ENCODE measurements at places on chromosomes 12 and 14.

GRCh38 chr12:130559806-130560205, 156.3 kb downstream of the RIMBP2 start:
- DNase-seq, result no peak

GRCh38 chr14:58812050-58812910, 174.5 kb downstream of the DACT1 start:
- no peak for DNase-seq

- DNase-seq, result no peak
These were observed 120.7 kb upstream of the PCED1B start for GRCh38 chr12:46958599-46959290.

DNA sequence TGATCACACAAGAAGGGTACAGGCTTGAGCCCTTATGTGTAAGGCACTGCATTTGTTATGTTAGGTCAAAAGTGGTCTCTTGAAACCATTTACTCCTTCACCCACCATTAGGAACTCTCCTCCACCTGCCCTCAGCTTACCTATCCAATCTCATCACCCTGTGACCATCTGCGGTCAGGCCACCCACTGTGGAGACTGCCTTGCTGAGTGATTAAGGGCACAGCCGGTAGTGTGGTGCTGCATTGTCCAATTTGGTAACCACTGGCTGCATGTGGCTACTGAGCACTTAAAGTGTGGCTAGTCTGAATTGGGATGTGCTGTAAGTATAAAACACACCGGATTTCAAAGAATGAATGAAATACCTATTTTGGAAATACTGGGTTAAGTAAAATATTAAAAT, 177.1 kb upstream of the PARP11 start:
- DNase-seq, result no peak

DNA sequence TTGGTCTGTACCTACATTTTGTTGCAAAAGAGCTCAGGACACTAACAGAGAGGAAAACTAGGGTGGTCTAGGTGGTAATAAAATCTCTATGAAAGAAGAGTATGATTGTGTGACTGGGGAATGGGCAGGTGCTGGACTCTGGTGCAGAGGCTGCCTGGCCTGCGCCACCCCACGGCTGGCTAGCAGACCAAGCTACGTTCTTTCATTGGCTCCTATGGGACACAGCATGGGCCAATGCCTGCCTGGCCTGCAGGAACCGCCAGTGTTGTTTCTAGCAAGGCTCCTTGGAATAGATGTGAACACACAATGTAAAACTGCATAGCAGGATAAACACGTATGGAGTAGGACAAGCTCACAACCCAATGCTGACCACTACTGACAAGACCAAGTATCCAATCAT, 51.7 kb upstream of the CORO1C start:
- no peak for DNase-seq

DNA sequence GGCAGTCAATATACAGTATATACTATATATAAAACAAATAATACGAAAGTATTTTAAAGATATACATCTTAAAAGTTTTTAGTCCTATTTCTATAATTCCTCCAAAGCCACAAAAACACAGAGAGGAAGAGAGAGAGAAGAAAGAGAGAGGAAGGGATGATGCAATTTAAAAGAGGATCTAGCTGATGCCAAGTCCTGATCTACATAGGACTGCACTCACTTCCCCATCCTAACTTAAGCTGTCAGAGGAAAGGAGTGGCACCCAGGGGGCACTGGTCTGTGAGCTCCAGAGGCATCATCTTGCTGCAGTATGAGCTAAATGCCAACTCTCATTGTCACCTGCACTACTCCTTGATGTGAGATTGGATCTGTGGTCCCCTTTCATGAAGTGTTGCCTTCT, 95.8 kb downstream of the C12orf42 start:
- no peak for DNase-seq

DNA sequence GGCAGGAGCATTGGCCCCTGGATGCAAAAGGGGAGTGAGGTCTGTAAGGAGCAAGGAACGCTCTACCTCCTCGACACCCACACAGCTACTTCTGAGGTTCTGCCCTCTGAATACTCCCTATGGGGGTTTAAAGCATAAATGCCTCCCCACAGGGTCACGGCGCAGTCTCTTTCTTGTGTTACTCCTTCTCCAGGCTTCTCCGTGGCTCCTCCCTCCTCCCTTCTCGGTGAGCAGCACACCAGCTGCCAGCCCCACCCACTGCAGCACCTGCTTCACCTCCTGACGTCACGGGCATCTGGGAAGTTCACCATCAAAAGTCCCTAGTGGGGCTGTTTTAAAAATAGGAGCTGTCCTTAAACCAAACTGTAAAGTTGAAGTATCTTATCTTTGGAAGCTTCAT, 67.3 kb downstream of the SPTB start:
- DNase-seq, result no peak

DNA sequence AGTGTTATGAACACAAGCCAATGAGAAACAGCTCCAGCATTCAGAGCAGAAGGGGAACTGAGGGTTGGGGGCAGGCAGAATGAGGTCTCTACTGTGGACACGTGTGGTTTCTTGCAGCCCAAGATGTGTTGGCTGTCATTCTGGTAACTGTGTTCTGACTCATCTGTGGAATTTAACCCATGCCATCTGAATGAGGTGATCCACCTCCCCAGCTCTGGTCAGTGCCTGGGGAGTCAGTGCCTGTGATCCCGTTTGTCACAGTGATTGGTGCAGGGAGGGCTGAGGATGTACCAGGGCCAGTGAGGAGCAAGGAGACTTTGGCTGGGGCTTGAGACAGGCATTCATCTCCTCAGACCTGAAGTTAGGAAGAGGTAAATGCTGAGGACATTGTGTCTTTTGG, 216.8 kb downstream of the MSRB3 start:
- no peak for DNase-seq

- no peak for DNase-seq
These were observed 68.7 kb downstream of the RGS6 start for GRCh38 chr14:72000907-72001306.

- DNase-seq, result no peak
These were observed 121.8 kb downstream of the SUDS3 start for GRCh38 chr12:118498171-118498570.

DNA sequence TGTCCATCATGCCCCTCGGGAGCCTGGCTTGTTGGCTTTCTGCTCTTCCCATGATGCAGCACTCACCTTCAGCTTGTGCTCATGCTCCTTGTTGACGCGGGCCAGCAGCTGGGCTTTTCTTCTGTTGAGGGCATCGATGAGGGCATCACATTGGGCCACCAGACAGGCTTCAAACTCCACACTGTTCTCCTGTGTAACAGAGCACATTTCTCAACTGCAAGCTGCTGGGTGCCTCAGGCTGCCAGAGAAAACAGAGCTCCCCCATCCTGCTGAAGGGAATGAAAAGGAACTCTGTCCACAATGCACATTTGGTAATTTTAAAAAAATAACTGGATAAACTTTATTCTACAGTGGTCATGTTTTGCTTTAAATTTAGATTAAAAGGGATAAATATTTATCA, 72.1 kb downstream of the TRIM9 start:
- DNase-seq, result no peak

DNA sequence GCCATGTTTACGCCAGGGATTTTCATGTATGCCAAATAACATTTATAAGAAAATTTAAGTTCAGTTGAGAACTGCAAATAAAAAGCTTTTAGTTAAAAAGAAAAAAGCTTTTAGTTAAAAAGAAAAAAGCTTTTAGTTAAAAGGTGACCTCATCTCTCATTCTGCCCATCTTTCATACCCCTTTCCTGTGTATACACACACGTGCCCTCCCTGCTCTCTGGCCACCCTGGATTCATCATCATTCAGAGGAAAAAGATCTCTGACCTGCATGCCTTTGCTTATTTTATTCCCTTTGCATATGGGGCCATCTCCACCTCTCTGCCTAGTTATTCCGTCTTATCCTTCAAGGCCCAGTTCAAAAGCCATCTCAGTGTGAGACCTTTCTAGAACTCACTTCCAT, 38.1 kb upstream of the CDK17 start:
- no peak for DNase-seq

DNA sequence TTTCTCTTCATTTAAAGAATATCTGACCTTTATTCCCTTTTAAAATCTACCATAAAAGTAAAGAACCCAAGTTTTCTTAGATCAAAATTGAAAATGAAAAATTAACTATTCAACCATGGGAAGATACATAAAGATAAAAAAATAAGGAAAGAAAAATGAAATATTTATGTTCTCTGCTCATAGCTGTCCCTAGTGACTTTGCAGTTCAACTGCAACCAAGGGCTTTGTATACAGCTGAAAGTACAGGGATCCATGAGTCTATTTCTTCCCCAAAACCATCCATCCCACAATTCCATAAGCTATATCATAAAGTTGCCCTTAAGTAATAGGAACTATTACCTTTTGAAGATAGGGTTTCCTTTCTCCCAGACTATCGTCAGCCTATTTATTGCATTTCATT, 113.1 kb downstream of the ITPR2 start:
- no peak for DNase-seq

GRCh38 chr12:88417531-88417930, 162.7 kb downstream of the KITLG start:
- DNase-seq, result no peak

- no peak for DNase-seq
These were observed 15.9 kb downstream of the ANKRD13A start for GRCh38 chr12:110015132-110015531.

GRCh38 chr14:93025055-93025454, 90.7 kb downstream of the ITPK1 start:
- no peak for DNase-seq

DNA sequence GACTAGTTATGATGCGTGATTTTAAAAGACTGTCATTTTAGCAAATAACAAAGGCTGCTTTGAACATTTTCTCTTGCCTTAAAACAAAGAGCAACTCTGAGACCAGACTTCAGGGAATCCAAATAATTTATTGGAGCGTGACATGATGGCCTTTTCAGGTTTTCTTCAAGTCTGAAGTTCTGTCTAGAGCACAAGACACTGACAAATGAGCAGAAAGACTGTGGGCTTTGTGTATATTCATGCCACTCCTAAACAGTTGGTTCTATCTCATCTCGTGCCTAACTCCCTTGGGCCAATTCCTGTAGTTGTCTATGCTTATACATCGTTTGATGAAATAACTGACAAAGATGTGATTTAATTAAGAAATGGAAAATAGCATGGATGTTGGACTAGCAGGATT, 47.5 kb downstream of the IFT81 start:
- no peak for DNase-seq

DNA sequence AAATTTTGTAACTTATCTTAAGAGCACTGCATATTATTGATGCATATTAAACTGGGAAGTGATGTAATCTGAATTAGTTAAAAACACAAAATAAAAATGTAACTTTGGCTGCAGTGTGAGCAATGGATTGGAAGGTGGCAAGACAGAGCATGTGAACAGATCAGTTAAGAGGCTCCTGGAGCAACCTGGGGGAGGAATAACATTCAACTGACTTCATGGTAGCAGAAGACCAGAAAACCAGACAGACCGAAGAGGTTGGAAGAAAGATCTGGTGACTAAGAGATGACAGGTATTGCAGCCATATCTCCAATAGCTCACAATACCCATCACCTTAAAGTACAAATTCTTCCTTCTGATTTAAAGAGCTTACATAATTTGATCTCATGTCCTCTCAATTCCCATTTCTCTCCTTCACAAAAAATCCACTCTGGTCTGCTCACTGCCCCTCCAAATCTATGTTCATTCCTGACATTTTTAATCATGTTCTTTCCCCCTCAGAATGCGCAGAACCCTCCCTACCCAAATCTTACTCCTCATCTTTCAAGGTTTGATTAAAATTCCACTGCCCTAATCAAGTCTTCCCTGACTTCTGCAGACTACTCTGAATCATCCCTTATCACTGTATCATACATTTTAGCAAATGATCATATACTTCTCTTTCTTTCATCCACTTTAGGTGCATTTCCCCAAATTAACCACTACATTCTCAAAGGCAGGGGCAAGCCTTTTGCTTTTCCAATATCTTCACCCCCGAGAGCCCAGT, 51.5 kb downstream of the DUSP16 start:
- no peak for DNase-seq

DNA sequence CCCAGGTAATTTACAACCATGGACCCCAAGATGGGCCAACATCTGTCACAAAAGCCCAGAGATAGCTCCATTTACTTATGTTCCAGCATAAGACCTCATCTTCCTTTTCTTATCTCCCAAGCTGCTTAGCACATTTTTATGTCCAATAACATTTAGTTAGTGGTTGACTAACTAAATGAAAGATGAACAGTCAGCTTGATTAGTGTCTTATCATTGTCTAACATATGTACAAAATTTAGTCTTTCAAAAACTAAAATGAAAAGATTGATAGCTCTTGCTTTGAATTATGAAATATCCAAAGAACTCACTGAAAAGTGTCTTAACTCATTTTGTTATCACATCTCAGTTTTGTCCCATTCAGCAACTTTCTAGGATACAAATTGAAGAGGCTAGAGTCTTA, 163.1 kb upstream of the EGLN3 start:
- no peak for DNase-seq

- no peak for DNase-seq
These were observed 34.7 kb downstream of the SPTB start for GRCh38 chr14:64844969-64845536.

DNA sequence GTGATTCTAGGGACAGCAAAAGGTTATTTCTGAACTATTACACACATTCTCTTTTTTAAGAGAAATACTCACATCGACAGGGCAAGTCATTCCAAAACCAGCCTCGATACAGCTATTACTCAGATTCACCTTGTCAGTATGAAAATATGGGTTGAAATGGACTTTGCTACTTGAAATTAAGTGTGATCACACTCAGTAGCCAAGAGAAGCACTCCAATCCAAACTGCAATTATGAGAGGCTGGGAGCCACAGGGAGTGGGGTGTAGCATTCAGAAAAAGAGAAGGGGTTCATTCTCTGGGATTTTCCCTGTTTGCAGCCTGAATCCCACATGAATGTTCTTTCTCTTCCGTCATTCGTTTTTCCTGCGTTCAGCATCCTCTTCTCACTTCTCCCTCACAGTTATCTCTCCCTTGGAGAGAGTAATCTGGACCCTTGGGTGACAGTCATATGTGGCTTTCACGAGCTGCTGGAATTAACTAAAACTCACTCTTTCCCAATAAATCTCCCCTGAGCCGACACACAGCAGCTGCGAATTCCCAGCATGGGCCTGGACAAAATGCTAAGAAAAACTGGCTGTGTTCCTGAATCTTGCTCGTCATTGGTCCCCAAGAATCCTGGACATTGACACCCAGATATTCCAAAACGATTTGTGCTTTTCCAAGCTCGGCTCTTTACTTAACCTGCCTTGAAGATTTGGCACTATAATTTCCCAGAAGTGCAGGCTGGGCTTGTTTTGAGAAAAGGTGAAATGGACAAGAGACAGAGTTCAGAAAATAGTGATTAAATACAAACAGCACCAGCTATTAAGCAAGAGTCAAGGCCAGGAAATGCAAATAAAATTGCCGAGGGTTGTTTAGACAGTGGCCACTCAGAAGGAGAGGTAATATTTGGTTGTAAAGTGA, 199.5 kb upstream of the PLEKHG7 start:
- DNase-seq, result no peak

- no peak for DNase-seq
These were observed 64.0 kb upstream of the ATF1 start for GRCh38 chr12:50699940-50700339.

DNA sequence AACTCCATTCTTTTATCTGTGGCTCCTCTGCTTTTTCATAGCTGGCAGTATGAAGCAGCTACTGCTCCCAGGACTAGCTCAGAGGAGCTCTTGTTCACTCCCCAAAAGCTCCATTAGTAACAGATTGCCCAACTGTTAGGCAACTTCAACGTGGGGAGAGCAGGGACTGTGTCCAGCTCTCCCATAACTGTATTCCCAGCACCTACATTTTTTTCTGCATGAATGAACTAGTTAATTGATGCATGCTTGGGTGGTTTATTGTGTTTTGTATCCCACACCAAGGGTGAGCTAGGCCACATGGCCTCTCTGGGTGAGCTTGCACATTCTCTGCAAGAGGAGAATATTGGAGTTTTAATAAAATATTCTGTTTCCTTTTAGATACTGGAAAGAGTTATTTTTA, 15.2 kb downstream of the STON2 start:
- no peak for DNase-seq
